Effector CD4-positive, alpha-beta T cell (primary cell): ENCODE measurements at places on chromosomes 12 and 14.

DNA sequence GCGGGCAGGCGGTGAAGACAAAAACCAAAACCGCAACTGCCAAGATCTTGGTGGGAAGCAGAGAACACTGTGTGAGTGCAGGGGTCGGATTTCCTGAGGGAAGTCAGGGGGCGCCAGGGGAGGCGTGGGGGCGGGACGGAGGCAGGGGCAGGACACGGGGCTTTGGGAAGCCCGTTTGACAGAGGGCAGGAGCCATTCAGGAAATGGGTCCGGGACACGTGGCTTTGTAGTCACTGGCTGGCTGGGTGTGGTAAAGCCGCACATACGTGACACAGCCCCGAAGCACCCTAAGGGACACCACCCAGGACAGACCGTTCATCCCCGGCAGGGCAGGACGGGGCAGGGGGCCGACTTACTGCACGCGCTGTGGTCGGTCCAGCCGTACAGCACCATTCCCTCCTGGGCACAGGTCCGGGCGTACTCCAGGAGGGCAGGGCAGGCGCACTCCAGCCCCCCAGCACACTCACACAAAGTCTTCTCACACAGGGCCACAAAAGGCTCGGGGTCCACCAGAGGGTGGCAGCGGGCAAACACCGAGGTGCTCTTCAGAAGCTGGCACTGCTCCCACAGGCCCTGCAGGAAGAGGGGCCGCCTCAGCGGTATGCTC is 49.4 kb downstream of the VWF start:
- no peak for DNase-seq

GRCh38 chr12:100346660-100347059 is 10.2 kb upstream of the SLC17A8 start:
- no peak for DNase-seq

DNA sequence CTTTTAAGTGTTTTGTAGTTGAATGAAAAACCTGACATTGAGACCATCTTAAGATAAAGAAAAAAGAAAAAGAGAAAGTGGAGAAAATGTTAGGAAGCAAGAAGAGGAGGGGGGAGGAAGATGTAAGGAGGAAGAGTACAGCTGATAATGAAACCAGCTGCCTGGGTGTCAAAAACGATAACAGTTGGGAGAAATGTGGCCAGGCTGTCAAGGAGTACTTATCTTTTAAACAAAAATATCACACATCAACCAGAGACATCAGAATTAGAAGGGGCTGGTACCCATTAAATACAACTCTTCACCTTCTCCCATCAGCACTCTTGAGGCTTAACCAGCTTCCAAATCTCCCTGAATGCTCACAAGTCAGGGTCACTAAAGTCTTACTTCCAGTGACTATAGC is 4.5 kb downstream of the SLC11A2 start:
- no peak for DNase-seq

DNA sequence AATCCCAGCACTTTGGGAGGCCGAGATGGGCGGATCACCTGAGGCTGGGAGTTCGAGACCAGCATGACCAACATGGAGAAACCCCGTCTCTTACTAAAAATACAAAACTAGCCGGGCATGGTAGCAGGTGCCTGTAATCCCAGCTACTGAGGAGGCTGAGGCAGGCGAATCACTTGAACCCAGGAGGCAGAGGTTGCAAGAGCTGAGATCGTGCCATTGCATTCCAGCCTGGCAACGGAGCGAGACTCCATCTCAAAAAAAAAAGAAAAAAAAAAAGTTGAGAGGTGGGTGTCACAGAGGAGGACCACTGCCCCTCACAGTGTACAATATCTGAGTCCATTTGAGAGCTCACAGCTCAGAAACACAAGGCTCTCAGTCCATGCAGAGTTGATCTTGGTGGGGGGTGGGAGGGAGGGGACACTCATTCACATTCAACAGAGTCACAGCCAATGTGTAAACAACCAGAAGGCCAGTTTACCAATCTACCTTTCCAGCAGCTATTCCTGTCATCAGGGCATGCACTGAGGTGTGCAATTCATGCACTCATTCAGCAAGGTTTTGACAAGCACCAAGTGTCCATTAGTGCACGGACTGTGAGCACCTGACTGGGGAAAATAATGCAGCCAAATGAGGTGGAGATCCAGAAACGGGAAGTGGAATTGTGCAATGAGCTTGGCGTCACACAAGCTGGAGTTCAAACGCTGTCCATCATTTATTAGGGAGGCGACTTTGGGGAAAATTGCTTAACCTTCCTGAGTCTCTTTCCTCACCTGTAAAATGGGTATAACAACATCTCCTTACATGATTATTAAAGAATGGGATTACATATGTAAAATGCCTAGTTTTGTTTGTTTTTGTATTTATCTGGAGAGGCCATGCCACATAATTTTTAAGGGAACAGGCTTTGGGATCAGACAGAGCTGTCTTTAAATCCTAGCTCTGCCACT is 4.4 kb upstream of the EIF5 start:
- no peak for DNase-seq

GRCh38 chr14:33764876-33765650 is 185.8 kb downstream of the EGLN3 start:
- DNase-seq = no peak

DNA sequence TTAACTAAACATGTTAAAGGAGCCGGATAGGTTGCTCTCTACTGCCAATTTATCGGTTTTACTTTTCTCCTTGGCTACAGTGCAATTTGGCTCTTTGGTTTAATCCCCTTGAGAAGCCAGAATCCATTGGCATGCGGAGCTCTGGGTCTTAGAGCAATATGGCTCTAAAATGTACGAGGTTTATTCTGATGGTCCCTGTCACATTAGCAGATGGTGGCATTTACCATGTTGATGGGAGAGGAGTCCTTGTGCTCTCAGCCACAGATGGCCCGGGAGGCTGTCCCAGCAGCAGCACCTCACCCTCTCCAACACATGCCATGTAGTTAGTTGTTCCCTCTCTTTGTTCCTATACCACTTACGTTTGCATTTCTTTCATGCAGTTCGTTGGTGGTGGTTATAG is 179.7 kb downstream of the RGS6 start:
- no peak for DNase-seq

DNA sequence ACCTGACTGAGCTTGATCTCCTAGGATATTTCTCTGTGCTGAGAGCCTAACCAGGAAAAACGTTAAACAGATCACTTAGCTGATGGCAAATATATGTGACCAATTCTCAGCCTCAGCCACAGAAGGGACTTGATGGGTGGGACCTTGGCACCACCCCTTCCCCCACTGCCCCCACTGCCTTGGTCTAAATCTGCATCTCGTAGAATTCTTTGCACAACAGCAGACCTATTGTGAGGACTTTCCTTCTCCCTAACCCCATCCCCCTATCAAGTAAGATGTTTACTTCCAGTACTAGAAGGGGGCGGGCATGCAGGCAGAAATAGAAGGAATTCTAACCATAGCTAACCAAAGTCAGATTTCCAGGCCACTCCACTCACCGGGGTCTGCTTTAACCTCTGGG is 313.2 kb downstream of the PCNX1 start:
- no peak for DNase-seq

DNA sequence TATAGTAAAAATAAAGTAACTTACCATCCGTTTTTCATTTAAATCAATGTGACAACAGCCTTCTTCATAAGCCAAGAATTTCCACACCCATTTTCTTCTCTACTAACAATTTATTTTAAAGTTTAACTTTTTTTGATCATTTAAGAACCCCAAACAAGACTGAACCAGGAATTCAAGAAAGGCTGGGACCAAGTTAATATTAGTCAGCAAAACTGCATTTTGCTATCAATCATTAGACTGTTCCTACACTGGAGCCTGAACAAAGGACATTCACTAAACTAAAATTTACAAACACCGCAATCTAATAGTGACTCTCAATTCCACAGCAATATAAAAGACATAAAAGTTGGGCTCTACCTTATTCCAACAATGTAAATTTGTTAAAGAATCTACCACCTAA is 73.6 kb downstream of the OSBPL8 start:
- DNase-seq = no peak

- DNase-seq = no peak
Observed at GRCh38 chr12:52495389-52495788, 2.3 kb upstream of the KRT6A start.

GRCh38 chr12:12995088-12995487 is 5.0 kb downstream of the HEBP1 start:
- DNase-seq = no peak

DNA sequence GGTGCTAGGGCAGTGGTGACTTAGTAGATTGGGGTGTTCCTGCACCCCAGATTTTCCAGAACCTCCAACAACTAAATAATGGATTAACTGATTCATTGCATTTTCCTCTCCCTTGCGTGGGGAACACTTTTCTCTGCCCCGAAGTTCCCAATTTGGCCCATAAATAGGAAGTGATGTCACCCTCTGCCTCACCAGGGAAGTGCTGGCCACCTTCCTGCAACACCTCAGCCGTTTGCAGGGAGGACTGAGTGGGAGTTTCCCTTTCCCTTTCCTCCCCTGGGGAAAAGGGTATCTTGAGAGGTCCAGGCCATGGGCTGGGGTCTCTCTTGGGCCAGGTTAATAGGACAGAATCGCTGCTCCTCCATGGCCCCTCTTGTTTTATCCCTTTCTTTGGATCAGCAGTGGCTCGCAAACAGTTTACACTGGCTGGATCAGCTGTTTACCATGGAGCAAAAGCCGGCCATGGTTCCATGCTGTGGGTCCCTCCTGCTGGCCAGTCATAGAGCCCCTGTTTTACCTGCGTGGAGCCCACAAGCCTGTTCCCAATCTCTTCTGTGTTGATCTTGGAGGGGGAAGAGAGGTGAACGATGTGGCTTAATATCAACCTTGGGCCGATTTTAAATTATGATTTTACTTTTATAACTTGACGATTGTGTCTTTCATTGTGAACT is 91.6 kb upstream of the VRK1 start:
- DNase-seq = no peak

- no peak for DNase-seq
Observed at GRCh38 chr12:20547816-20548575, 147.1 kb upstream of the SLCO1C1 start.

DNA sequence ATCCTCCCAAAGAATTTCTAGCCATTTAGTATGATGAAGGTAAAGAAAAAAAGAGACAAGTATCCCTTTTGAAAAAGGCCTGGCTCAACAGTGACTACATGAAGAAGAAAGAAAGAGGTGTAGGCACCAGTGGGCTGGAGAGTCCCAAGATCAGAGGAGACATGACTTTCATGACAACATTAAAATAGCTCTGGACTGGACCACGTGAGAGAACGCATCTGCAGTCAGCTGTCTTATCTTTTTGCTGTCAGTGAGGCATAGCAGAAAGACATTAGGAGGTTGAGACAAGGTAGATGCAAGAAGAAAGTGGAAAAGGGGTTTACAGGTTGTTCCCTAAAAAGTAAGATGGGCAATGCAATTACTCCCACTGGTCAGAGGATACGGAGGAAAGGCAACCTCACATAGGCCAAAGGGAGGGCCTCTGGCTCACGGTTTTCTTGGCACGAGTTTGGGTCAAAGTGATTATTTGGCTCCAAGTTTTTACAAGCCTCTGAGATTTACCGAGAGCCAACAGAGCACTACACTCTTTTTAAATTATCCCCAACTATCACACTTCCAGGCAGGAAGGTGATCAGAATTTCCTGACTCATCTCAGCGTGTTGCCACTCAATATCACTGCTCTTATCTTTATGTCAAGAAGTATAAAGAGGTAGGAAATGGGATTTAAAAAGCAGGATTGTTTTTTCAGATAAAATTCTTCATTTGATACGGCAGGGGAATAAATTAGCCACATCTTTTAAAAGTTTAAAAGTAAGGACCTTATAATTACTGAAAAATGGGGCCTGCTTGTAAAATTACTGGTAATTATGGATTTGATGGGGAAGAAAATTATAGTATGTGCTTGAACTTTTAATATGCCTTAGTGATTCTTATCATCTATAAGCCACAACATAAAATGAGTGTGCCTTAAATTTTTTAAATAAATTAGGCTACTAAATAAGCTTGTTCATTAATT is 29.2 kb downstream of the TMTC1 start:
- DNase-seq = no peak

- DNase-seq = no peak
Observed at GRCh38 chr12:50579757-50580267, 75.0 kb downstream of the DIP2B start.

DNA sequence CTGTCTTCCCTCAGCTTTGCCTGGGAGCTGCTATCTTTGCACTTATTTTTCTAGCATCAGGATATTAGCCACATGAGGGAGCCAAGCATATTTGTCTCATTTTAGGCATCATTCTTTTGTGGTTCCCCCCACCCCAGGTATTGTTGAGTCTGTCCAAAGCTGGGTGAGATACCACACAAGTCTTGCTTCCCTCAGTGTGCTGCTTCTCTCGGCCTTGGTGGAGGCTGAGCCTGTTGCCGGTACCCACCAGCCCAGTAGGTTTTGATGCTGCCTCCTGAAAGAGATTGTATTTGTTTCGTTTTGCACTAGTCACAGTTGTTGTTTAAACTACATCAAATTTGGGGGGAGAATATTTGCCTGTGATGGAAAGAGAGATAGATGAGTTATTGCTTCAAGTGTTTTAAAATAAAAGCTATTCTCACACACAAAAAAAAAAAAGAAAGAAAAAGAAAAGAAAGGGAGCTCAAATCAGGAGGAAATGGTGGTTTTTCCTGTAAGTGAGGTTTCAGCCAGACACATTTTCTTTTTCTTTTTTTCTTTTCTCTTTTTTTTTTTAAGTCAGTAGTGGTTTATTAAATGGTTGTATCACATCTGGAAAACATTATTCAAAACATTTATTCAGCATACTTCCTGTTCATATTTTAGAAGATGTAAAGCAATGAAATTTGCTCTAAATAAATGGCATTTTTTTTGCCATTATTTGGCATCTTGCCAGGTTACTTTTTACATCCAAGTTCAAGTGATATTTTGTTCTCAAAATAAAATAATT is 58.5 kb downstream of the SLC4A8 start:
- DNase-seq = no peak

- DNase-seq = no peak
Observed at GRCh38 chr12:116000252-116000651, 277.2 kb downstream of the MED13L start.

- DNase-seq = no peak
Observed at GRCh38 chr12:77469578-77470333, 360.9 kb upstream of the NAV3 start.

DNA sequence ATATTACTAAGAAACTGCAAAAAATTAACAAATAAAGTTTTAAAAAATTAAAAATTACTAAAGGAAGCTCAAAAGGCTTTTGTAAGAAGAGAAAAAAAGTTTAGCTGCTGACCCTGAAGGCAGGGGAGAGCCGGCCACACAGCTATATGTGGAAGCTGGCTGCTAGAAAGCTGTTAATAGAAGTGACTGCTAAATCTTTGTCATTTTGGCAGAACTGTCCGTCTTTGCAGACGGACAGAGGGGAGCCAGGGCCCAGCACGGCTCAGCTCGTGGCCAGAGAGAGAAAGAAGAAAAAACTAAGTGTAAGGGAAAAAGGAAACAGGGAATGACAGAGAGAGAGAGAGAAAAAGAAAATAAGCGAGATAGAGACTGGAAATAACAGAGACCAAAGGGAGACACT is 27.9 kb downstream of the PRMT8 start:
- no peak for DNase-seq

- DNase-seq = no peak
Observed at GRCh38 chr12:62783881-62784280, 151.1 kb downstream of the PPM1H start.

GRCh38 chr12:107912421-107913004 is 138.0 kb downstream of the ASCL4 start:
- peak; percentile 17 for DNase-seq

- no peak for DNase-seq
Observed at GRCh38 chr12:124685689-124686369, 118.4 kb upstream of the NCOR2 start.
